Suprapubic skin (tissue), 4 donors: ENCODE measurements at places on chromosomes 6 and 20.

DNA sequence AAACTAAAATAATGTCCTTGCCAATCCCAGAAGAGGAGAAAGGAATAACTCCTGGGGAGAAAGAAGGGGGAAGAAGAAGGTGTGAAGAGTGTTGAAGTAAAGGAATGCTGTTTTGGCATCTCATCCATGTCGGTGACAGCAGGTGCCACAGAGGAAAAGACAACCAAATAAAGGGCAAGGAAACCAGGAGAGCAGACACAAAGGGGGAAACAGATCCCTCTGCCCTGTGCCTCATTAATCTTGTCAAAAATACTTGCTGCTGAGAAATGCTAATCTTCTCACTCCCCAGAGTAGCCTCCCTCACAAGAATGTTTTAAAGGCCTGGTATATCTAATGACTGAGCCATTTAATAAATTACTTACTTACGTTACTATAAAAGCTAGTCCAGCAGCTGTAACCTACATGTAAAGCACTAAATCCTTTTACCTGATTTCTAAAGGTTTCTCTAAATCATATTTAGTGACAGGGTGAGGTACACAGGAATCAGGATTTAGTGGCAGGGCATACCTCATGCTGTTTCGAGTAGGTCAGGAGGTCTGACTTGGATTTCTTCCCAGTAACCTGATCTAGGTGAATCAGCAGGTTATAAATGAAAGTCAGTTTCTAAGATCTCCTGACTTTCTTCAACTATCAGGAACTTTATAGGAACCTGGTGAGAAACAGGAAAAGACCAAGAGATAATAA lies 377.1 kb downstream of the CENPW start:
- DNase-seq, result no peak

DNA sequence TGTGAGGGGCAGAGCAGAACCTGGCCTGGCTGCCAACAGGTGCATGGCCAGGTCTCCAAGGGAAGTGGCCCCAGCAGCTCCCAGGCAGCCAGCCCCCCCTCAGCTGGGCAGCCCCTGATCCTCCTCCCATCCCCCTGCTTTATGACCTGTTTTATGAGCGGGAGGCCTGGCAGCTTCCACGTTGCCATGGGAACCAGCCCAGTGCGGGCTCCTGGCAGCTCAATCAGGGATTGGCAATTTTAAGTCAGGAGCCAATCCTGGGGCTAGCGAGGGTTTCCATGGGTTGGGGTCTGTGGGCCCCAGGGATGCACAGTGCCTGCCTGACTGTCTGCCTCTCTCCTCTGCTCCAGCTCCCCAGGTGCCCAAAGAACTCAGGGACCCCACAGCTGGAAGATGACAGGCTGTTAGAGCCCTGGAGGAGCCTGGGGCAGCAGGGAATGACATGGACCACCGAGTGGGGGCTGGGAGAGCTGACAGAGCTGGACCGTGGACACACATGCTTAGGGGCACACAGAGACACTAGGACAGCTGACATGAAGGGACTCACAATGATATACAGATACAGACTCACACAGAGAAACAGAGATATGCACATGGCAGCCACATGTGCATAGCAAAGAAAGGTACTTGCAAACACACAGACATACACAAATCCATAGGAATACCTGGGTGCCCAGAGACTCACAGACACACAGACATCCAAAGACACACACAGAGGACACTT lies 56.5 kb upstream of the SIRPA start:
- no peak for DNase-seq

GRCh38 chr20:46354920-46355654 lies 46.8 kb upstream of the CDH22 start:
- DNase-seq, result no peak

GRCh38 chr6:53165293-53165692 lies 16.7 kb upstream of the GCM1 start:
- no peak for DNase-seq

- peak; percentile 96 for DNase-seq
Measured at GRCh38 chr6:37432916-37433656, at the start of gene CMTR1. Gene CMTR1, plus strand, starts transcription at chr6:37433221. Its CDS starts 2,409 bp downstream, at chr6:37435630.

DNA sequence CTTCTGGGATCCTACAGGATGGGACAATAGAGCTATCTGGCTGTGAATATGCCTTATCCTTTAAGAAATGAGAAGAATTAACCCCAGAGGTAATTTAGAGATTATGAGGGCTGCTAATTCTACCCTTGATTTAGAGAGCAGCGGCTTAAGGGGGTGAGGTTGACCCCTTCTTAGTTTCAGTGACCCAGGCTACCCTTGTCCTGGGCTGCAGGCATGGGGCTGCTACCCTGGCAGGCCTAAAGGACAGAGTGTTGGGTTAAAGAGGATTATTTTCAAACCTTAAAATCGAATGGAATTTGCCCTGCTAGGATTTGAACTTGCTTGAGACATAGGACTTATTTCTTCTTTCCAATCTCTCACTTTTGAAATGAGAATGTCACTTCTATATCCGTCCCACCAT lies 1343.4 kb downstream of the HACE1 start:
- no peak for DNase-seq

DNA sequence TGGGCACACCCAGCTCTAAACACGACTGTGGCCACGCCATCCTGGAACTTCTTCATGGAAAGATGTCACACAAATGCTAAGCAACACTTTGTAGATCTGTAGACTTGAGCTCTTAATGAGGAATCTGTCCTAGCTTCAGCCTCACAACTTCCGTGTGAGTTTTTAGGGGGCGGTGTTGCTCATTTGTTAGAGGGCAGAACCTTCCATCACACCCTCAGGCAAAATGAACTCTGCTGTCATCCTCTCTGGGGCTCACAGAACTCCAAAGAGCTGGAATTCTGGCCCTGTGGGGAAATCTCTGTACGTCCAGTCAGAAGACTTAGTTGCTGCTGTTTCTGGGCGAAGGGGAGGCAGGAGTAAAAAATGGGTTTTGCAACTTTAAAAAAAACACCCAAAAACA lies 49.8 kb downstream of the NRN1 start:
- no peak for DNase-seq

- no peak for DNase-seq
Measured at GRCh38 chr6:101351173-101351572, 42.3 kb upstream of the GRIK2 start.

- DNase-seq, result no peak
Measured at GRCh38 chr6:30685157-30686008, 1.1 kb downstream of the PPP1R18 start.

- DNase-seq, result no peak
Measured at GRCh38 chr20:46051556-46052308, 22.7 kb downstream of the SLC12A5 start.

DNA sequence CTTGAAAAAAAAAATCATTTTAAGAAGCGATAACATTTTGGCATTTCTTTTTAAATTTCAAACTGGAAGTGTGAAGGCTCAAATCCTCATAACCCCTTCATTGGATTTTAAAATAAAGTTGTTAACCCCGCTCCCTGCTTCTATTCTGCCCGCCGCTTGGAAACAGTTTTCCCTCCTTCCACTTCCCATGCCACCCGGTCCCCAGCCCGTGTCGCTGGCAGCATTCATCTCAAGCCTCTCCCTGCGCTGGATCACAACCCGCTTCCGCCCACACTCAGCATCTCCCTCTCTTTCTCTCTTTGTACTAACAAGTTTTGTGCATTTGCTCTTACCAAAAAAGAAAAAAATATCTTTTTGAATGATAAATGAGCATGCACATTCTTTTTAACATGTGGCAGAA lies 15.4 kb upstream of the PDE10A start:
- DNase-seq, result no peak

GRCh38 chr6:97052896-97053295 lies 128.4 kb downstream of the KLHL32 start:
- DNase-seq, result no peak

- no peak for DNase-seq
Measured at GRCh38 chr6:79874531-79875134, 72.7 kb downstream of the ELOVL4 start.

DNA sequence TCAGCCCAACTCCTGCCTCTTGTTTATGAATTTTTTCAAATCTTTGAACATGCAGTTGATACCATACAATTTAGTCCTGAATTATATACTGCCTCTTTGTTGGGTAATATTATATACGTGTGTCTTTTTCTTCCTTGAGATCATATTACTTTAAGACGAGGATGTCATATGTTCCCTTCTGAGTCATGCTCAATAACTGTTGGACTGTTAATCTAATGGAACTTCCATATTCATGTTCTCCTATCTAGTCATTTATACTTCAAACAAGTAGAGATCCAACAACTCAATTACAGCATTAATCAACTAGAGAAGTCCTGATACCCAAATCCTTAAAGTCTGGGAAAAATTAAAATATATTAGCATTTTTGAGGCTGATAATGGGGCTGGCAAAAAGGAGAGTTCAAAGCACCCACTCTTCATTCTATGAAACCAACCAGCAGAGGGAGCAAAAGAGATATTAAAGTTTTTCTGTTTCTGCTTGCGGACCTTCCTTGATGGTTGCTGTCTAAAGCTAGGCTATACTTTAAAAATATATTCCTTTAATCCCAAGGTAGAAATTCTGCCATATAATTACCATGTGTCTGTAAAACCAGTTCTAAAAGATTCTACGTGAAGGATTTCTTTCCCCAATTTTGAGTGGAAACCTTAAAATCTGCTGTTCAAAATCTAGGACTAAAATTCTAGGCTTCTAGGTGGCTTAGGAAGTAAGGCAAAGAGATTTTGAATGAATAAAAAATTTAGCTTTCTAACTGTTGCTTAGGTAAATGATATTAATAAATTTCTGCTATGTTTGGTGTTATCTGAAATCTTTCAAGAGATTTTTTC lies 498.9 kb downstream of the BCKDHB start:
- DNase-seq, result no peak
